M059J (cell line): ENCODE measurements at places on chromosomes 6 and 20.

DNA sequence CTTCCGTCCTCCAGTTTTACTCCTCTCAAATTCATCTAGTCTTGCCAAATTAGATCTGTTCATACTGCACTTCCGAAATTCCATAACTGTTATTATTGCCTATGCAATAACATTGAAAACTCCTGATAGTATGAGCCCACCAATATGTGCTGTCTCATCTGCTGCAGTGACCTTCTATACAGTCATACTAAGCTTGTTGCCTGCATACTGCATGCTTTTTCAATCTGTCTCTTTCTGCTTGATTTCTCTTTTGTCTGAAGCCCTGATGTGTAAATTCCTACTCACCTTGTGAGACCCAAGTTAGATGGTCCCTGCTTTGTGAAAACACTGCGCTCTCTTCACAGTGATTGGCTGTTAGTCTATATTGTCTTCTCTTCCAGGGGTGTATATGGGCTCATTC is 1.1 kb downstream of the TBP start:
- DNase-seq, result no peak

DNA sequence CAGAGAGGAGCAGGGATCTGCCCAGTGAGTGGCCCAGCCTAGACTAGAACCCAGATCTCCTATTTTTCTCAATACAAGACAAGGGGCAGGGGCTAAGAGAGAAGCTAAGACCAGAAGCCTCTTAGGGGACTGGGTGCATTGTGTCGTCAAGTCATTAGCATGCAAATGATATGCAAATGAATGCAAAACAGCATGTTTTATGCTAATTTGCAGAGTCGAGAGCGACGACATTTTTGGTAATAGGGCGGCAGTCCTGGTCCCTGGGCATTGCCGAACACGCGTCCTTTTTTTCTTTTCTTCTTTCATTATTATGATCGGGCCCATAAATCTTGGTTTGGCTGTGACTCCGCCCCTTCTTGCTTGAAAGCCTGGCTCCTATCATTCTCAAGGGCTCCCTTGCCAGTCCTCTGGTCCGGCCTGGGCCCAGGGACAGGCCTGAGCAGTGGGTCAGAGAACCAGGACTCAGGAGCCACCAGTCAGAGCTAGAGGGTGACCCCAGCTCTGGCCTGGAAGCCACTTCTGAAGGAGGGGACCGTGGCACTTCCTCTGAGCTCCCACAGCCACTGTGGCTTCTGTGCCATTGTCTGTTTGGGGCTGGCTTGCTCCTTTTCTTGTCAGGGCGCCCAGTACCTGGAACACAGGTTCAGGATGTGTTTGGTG is 32.0 kb upstream of the SCRT2 start:
- no peak for DNase-seq

DNA sequence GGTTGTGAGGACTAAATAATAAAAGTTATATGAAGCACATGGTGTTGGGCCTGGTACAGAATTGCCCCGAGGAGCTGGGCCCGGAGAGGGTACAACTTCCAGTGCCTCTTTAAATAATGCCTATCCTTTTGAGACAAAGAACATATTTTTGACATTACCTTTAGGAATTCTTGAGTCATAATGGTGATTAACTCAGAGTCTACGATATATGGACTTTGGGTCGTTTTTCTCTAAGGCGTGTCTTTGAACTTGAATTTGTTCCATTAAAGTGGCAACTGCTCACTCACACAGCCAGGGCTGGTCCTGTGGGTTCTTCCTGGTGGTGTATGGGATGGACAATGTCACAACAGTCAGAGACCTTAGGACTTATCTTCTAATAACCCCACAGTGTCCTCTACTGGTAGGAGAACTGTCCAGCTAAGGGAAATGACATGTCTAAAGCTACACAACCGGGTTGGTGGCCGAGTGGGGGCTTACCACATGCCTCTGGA is 106.5 kb downstream of the CDC5L start:
- DNase-seq, result peak; percentile 94

- DNase-seq, result no peak
Measured at GRCh38 chr6:148770408-148771211, 23.8 kb downstream of the UST start.

- no peak for DNase-seq
Measured at GRCh38 chr6:28153546-28153945, 11.9 kb downstream of the ZKSCAN8 start.

DNA sequence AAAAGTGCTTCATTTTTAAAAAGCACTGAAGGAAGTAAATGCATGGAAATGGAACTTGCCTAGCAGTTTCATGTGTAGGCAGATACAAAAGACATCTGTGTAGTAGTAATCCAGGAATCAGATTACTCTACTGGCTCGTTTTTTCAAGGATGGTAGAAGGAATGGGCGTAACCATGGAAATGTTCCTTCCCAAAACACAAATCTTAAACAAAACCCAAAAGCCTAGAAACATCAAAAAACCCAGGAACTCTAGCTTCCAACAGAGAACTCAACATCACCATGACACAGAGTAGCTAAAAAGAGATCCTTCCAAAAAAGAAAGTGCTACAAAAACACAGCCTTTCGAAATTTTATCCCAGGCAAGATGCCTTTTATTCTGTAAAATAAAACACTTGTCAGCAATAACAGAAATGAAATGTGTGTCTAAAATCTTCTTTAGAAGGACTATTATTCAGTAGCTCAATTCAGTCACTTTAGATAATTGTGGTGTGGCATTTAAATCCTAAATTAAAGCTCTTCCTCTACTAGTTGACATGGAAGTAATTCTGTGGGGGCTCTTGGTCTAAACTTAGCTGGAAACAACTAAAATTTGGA is 81.7 kb downstream of the FAM217A start:
- peak; percentile 54 for DNase-seq

DNA sequence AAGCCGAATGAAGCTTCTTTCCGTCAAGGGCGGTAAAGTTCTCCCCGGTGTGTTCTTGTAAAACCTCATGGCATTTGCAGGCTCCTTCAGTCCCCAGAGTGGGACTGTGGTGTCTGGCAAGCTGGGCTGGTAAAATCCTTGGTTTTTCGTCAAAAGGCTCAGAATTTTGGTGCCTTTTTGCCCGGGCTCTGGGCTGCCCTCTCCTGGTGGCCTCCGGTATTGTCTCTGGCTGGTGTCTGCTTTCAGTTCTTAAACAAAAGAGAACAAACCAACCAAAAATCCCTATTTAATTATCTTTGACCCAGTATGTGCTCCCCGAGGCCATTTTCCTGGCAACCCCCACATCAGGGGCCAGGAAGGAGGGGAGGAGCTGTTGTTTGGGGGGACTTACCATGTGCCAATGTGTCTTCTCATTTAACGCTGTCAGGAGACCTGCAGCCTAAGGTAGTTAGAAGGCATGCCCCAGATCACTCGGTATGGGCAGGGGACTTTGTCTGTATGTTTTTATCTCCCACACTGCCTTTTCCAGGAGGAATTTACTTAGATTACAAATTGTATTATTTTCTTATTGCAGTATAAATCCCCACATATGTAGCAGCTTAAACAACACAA is 11.1 kb downstream of the CDH4 start:
- DNase-seq, result peak; percentile 14

DNA sequence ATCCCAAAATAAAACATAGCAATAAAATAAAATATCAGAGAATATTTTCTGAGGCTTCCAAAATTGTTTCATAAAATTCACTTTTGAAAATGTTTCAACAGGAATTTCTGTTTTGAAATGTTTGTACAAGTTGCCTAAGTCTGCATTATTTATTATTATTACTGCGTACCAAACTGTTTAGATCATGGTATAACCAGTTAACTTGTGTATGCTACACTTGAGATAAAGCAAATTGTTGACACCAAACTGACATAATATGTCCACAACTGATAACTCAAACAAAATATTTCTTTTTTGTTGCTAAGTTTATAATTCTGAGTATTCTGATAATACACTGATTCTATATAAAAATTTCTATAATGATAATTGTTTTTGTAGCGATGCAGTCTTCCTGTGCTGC is 531.8 kb upstream of the EYS start:
- DNase-seq, result peak; percentile 5

DNA sequence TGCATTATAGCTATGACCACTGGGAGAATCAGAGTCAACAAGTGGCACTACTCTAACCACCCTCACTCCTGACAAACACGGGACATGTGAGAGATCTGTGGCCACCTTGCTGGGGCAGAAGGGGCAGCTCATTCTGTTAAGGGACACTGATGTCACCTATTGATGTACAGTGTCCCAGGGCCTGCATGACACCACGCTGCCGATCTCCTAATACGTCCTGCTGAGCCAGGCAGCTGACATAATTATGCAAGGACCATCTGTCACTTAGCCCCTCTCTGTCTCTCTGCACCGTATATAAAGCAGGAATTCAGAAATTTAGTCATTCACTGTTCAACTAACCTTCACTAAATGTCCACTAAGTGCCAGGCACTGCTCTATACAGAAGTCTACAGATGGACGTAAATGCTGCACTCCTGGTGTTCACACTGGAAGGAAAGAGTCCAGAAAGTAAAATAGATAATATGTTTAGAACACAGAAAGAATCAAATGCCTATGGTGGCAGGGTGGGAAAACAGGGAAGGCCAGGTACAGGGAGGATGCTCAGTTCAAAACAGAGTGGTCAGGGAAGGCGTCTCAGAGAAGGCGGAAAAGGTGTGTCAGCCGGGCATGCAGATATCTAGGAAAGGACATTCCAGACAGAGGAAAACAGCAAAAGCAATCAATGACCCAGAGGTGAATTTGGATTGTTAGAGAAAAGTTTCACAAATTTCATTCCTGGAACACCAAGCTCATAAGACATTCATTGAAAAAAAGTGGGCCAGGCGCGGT is 173.8 kb downstream of the ZNF217 start:
- no peak for DNase-seq

DNA sequence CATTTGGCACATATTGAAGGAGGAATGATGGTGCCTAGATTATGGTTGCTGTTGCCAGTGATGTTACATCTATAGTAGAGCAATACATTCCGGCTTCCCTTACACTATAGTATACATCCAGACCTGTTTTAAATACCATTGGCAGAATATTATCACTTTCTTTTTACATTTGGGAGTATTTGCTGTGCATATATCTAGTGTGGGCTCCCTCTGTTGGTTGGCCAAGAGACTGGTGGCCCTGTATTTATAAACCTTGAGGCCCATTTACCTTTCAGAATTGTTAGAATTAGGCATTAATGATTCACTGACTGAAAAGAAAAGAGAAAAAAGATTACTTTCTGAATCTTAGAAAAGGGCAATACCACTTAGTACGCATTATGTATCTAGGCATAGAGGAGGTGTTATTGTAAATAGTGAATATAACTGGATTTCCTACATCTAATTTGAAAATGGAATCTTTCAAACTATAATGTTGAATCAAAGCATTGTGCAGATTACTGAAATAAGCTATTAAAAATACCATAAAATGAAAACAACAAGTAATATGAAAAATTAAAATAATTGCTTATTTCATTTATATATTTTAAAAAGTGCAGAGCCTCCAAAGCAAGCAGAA is 628.8 kb upstream of the MAN1A1 start:
- DNase-seq, result peak; percentile 14

GRCh38 chr20:15900443-15900842 is 672.8 kb downstream of the KIF16B start:
- peak; percentile 58 for DNase-seq

- DNase-seq, result no peak
Measured at GRCh38 chr6:147765541-147765940, 257.1 kb downstream of the SAMD5 start.

DNA sequence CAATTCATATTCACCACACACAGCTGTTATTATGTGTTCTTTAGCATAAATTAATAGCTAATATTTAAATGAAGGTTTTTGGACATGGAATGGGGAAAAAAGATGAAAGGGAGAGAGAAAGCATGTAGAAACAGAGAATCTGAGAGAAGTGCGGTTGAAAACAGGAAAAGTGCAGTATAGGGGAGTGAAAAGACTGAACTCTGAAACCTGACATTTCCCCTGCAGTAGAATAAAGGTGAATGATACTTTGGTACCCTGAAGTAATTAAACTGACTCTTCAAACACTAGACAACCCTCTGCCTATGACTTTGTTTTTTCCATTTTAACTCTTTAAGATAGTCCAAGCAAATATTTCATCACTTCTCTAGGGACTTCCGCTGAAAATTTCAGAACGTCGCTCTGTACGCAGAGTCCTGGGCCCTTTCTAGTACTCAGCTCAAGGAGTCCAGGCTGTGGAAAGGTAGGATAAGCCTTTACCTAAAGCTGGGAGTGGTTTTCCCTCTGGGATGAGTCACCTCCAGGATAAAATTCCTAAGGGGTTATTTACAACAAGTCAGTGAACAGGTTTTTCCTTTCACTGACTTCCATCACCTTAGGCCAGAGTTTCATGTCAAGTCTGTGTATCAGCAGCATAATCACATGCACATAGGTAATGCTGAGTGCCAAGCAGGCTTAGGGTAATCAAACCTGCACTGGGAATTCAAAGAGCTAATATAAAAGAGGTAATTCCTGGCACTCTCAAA is 614.5 kb downstream of the PKHD1 start:
- DNase-seq, result peak; percentile 6

GRCh38 chr6:122491919-122492555 is 20.4 kb upstream of the SERINC1 start:
- peak; percentile 73 for DNase-seq

DNA sequence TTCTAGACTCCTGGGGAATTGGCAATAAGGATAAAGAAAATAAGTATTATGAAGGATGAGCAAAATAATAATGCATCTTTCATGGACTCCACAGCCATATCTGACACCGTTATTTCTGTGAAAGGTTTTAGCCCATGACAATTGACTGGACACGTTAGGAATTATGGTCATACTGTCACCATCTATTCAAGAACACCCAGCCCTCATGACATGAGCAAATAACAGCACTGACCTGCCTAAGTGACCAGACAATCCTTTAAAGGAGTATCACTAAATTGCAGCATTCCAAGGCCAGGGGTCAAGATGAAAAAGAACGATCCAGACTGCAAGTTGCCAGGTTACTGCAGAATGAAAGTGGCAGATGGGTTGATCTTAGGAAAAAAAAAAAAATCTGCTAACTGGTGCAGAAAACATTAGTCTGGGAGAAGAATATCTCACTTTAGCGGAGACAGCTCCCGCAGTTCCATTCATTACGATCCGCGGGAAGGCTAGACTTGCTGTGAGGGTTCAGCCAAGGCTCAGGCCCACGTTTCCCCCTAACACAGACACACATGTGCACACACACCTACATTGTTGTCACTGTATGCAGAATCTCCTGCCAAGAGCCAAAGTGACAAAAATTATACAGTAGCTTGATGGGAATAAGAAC is 237.7 kb upstream of the AGPAT4 start:
- DNase-seq, result no peak

- no peak for DNase-seq
Measured at GRCh38 chr6:111748231-111748647, 125.0 kb downstream of the FYN start.

DNA sequence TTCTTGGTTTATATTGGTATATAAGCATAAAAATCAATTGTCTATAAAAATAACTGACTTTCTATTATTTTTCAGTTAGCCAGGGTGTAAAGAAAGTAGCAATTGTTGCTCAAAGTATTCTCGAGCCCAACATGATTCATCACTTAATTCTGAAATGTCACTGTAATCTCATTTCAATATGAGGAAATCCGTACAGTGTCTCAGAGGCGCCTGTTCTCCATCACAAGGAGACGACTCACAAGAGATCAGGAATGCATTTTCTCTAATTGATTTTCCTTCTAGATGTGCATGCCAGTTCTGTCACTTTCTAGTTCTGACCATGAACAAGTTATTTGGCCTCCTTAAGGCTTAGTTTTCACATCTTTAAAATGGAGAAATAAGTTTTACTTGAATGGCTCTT is 753.1 kb downstream of the MAFB start:
- no peak for DNase-seq

GRCh38 chr6:40810171-40810570 is 223.0 kb upstream of the LRFN2 start:
- DNase-seq, result peak; percentile 78

- no peak for DNase-seq
Measured at GRCh38 chr6:156807028-156807427, 29.9 kb downstream of the ARID1B start.

GRCh38 chr6:146041282-146041681 is 12.4 kb downstream of the GRM1 start:
- peak; percentile 25 for DNase-seq
